ENCODE measurements at places on chromosomes 4 and X.

DNA sequence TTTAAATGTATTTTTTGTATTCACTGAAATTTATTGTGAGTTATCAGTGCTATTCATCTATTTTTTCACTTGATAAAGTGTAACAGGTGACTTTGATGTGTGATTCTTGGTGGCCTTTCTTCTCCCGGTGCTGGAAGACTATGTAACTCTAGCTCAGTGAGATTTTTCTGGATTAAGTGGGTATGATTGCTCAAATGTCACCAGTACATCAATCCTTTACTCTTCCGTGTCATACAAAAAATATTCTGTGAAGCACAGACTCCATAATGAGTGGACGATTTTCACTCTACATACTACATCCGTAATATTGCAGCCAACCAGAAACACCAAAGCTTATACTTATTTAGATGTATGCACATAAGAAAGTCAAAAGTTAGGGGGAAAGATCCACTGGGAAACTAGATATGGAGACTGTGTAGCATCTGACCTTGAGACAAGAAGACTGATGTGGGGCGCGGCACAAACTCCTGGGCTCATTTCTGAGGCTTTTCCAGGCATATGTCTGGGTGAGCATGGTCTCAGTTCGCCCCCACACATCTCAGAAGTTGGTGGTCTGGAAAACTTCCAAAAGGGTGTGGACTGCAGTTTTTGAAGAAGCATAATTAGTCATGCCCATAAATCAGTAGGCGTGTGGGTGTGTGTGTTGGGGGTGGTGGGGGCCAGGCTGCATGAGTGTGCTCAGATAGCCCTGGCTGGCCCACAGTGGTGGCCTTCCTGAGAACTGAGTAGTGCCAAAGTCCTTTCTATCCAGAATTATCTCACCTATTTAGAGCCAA is 53.9 kb upstream of the TENM3 start:
- DNase-seq, result peak; percentile 40

DNA sequence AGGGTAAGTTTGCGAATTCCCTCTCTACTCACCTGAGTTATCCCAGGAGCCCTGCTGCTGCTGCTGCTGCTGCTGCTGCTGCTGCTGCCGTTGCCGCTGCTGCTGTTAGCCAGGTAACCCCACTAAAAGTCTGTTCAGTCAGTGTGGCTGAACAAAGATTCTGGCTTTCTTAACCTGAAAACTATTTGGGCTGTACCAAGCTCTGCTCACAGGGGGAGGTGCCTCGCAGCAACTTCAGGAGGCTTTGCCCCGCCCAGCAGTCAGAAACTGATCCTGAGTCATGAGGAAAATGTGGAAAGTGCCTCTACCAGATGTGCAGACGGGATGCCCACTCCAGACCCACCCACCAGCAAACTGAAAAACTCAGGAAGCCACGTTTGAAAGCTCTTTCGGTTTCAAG is at the start of gene CAPN6:
TSS of gene CAPN6 (minus strand) at position 145 of the 400 bp plus-strand sequence. CDS start 6,547 bp downstream, outside the sequence.
- DNase-seq, result no peak

DNA sequence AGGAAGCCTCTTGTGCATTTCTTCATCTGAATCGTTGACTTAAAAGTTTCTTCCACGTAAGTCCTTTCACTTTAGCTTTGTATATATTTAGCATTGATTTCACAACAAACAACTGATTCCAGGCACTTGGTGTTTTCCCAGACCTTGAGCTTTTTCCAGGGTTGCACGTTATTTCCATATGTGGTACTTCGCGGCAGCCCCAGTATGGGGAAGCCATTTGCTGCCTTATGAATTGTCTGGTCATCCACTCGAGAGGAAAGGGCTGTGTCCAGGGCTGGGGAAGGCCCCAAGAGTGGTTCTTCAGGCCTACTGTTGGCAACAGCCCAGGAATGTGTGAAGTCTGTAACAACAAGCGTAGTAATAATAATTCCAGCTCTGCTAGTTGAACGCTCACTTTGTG is 2.8 kb upstream of the TLR8 start:
- no peak for DNase-seq

DNA sequence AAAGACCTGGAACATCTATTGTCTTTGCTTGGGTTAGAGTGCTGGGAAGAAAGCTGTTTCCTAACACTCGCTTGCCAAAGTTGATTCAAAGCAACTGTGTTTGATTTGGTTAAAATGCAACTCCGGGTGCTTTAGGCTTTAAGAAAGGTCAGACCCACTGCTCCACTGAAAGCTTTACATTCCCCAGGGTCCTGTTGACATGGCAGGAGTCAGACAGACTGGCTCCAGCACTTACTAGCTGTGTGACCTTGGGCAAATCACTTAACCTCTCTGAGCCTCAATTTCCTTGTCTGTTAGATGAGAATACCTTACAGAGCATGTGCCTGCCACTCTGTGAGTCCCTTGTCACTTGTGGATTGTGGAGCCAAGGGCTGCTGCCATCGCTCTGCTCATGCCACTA is 39.0 kb downstream of the DGKK start:
- no peak for DNase-seq

- DNase-seq, result no peak
These were observed 89.0 kb downstream of the ELOVL6 start for GRCh38 chr4:110109455-110109854.

DNA sequence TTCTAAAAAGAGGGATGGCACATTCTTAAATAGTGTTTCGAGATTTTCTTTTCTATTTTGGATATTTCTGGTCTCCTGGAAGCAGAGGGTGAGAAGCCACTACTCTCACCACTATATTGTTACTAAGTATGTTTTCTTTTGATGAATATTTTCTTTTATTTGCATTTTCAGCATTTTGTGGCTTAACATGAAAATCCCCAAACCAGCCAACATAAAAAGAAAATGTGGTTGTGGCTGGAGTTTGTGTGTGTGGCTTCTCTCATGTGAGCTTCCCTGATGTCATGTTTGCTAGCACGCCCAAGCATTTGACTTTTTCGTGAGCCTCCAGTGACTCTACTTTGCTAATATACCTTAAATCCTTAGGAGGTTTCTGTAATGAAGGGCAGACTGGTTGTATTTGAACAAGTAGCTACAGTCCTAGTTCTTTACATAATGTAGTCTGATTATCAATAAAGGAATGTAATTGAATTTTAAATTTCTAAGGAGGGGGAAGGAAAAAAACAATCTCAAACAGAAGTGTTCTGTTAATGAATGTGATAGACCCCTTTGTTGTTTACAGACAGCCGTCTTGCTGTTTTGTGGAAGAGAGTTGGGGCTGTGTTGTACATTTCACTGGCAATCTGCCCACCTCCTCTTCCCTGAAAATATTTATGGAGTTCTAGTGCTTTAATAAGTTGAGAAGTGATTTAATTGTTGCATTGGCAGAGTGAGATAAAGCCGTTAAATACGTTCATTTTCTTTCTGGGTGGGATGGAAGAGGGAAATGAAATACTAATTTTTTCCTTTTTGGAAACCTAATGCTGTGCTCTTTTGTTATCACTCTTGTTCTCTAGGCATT is 114.6 kb downstream of the ARHGAP10 start:
- no peak for DNase-seq

DNA sequence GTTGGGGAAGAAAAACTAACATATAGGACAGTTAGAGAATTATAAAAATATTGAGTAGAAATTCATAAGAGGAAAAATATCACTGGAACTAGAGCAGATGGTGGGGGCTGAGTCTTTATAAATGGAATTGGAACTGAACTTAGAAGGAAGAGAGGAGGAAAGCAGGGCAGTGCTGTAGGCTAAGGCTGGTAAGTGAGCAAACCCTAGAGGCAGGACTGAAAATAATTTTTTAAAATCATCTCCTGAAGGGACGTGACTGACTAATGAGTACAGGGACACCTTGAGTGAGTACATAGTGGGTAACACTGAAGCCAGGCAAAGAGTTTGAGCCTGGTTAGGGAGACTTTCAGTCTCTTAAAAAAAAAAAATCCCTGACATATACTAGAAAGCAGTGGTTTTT is 63.3 kb downstream of the GALNT7 start:
- DNase-seq, result no peak

DNA sequence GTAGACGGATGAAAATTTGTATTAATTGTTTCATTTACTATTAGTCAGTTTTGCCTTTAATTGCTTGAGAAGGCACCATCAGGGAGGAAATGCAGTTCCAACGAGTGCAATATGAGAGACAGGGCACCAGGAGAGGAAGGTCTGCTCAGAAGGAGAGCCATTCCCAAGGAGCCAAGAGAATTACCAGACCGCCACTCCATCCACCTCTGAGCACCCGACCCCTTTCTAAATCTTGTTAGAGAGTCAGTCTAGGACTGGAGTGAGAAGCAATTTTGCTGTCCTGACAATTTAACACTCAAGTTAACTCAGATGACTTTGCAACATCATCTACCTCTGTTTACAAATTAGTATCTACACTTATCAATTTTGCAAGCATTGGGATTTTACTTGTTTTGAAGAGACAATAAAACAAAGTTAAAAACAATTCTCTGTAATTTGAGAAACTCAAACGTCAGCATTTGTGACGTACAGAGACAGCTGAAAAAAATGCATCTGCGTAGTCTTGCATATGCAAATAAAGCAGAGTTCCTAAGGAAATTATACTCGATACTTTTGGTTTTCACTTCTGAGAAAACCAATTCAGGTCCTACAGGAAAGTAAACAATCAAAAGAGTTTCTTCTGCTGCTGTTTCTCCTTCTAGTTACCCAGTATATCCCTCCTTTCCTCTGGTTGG is 1704.7 kb upstream of the TENM3 start:
- DNase-seq, result no peak

- no peak for DNase-seq
These were observed 298.3 kb upstream of the AGA start for GRCh38 chr4:177740563-177740962.

- no peak for DNase-seq
These were observed 62.7 kb downstream of the SH3RF1 start for GRCh38 chr4:169208090-169208455.

DNA sequence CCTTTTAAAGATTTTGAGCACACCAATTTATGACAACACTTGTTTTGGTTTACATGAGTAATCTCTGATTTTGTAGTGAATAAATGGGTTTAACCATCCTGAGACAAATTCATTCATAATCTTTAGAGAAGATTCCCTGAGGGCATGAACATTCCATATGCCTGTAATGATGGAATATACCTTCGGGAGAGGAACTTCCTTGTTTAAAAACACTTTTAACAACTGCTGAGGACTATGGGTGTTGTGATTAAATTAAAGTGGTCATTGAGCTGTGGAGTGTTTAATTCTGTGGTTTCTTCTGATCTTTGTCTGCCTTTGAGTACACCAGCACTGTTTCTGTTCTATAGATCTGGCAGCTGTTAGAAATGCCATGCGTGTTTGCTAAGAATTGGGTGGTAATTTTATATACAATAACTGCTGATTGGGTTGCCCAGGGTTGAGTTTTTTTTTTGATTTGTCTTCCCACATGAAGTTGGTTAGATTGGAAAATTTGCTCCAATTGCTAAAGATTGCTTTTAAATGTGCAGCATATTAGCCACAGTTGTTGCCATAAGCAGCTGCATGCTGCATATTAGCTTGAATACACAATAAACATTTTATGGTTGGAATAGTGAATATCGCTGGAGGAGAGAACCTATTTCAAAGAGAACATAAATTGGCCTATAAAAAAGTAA is 86.8 kb downstream of the DCLK2 start:
- peak; percentile 52 for DNase-seq

GRCh38 chrX:102624105-102624504 is 24.8 kb downstream of the ARMCX5 start:
- no peak for DNase-seq

- DNase-seq, result no peak
These were observed 233.4 kb upstream of the HAND2 start for GRCh38 chr4:173763389-173763788.

DNA sequence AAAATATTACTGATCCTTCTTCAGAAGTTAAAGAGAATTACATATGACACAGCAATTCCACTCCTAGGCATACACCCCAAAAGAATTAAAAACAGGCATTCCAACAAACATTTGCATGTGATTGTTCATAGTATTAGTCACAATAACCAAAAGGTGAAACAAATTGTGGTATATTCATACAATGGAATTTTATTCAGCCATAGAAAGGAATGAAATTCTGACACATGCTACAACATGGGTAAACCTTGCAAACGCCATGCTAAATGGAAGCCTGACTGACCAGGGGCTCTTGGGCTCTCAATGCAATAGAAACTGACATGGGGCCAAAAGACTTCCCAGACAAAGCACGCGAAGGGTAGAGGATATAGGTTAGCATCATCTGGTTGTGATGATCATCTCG is 62.1 kb upstream of the S100G start:
- no peak for DNase-seq

DNA sequence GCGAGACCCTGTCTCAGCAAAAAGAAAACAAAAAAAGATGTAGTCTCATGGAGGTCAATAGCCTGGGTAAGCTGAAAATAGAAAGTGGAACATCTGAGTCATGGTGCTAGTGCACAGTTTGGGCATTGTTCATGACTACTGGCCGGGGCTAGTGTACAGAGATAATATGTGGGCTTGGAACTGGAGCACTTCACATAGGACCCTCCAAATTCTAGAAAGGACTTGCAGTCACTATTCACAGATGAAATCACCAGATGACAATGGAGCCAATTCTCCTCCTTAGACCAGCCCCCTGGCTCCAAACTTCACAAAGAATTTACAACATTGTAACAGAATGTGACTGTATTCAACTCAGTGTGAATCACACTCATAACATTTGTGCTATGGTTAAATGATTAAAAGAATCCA is 367.8 kb upstream of the SLC7A11 start:
- no peak for DNase-seq

DNA sequence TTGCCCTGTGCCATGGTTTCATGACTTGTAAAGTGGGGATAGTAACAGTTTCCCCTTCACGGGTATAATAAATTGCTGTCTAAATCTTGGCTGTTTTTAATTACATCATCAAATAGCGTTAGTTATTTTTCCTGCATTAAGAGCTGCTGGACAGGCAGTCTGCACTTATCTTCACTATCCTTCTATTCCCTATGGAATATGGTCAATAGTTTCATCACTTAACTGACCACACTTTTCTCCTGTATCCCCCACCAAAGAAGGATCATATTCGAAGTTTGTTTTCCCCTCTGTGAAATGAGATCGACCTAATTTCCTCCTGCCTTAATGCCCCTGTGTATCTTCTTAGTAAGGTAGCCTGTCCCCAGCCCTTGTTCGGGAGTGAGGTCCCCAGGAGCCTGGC is 133.2 kb downstream of the SHROOM3 start:
- no peak for DNase-seq

DNA sequence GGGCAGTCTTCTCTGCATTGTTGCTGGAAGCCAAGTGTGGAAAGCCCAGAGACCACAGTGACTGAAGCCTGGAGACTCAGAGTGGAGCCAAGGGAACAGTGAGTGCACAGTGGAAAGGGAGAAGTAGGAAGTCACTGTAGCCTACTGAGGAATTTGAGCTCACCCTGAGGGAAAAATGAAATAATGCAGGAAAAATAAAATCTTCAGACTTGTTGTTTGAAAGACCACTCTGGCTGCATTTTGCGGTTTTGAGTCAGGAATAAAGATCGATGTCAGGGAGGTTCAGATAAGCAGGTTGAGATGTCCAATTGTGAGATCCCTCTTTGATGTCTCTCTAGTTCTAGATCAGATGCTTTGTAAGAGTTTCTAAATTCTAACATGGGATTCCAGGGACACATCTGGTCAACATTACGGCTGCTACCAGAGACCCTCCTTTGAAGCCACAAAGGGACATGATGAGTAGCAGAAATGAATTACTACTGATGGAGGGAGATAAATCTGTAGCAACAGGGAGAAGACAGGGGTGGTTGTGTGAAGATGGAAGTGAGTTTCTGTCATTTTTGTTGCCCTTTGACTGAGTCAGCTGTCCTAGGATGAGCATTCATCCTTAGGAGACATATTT is 8.4 kb downstream of the ADH4 start:
- no peak for DNase-seq

GRCh38 chr4:173794662-173795061 is 264.6 kb upstream of the HAND2 start:
- DNase-seq, result no peak
